ENCODE measurements at places on chromosomes 13 and 19.

GRCh38 chr13:94784066-94784465 lies 71.7 kb upstream of the SOX21 start:
- DNase-seq = no peak

- peak; percentile 68 for DNase-seq
Measured at GRCh38 chr13:71879129-71879535, 12.1 kb upstream of the DACH1 start.

GRCh38 chr19:3949997-3950859 lies 17.4 kb downstream of the NMRK2 start:
- DNase-seq = no peak

DNA sequence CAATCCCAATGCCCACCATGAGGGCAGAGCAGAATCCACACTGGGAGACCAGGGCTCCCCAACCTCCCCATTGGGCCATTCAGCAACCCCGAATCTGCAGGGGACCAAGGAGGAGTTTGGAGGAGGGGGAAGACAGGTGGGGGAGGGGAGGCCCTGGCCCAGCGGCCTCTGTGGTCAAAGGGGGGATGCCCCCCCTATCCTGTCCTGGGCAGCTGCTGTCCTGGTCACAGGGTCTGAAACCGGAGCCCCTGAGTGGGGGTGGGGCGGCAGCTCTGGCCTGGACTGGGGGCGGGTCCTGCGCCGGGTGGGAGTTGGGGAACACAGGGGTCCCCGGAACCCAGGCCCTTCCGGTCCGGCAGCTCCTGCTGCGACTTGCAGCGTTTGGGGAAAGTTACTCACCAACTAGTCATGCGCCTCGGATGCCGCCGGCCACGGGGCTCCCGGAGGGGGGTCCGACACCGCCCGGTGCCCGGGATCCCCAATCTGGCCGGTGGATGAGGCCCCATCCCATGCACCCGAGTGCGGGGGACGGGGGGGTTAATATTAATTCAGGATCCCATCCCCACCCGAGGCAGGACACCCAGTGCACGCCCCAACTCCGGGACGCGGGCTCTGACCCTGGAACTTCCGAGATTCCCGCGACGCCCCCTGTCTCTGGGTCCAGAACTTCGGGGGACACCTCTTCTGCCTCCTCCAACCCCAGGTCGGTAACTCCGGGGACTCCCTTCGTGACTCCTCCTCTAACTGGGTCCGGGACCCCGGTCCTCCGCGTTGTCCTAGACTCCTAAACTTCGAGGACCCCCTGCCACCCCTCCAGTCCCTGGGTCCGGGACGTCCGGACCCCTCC lies 872 bp downstream of the HOMER3 start:
- DNase-seq = peak; percentile 43

DNA sequence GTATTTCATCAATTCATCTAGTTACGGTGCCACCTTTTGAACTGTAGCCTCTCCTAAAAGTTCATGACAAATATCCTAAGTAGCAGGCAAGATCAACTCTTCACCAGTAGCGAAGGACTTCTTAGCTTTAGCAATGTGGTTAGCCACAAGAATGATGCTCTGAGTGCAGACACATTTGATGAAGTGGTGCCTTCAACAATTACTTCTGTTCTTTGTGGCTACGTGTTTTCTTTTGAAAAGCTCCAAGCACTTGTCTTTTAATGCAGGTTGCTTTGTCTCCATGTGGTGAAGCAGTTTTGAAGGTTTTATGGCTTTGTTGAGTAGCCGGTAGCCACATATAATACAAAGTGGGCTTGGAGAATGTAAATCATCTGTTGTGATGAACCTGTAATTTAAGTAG lies 194.7 kb downstream of the B3GLCT start:
- no peak for DNase-seq

DNA sequence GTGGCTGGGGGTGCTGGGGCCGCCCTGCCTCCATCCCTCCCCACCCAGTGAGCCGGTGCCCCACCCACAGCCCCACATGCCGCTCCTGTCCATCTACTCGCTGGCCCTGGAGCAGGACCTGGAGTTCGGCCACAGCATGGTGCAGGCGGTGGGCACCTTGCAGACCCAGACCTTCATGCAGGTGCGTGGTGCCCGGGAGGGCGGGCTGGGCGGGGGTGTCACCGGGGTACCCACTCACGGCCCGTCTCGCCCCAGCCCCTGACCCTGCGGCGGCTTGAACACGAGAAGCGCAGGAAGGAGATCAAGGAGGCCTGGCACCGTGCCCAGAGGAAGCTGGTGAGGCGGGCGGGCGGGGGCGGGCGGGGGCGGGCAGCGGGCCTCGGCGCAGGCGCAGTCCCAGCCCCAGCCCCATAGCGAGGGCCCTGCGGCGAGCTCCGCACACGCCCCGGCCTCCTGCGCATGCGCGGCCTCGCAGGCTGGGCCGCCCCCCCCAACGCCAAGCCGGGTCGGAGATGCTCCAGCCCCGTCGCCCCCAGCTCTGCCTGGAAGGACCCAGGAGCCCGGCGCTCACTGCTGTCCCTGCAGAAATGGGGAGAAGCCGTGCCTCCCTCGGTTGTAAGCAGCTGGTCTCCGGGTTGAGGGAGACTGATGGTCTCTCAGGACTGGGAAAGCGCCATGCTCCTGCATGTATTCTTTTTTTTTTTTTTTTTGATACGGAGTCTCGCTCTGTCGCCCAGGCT lies 7.7 kb downstream of the ARHGAP45 start:
- DNase-seq = no peak

DNA sequence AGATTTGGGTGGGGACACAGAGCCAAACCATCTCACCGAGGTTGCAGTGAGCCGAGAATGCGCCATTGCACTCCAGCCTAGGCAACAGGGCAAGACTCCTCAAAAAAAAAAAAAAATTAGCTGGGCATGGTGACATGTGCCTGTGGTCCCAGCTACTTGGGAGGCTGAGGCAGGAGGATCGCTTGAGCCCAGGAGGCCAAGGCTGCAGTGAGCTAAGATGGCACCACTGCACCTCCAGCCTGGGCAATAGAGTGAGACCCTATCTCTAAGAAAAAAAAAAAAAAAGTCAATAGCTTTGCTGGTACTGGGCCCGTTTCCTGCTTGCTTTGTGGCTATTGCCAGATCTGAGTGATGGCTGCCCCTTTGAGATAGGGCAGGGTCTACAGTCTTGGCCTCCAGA lies 13.1 kb downstream of the ACP7 start:
- DNase-seq = no peak

GRCh38 chr19:52673014-52673413 lies 34.9 kb upstream of the ZNF83 start:
- no peak for DNase-seq

- DNase-seq = no peak
Measured at GRCh38 chr19:15296353-15296752, 36.0 kb downstream of the BRD4 start.

GRCh38 chr13:53014495-53015443 lies 13.8 kb upstream of the OLFM4 start:
- DNase-seq = no peak

DNA sequence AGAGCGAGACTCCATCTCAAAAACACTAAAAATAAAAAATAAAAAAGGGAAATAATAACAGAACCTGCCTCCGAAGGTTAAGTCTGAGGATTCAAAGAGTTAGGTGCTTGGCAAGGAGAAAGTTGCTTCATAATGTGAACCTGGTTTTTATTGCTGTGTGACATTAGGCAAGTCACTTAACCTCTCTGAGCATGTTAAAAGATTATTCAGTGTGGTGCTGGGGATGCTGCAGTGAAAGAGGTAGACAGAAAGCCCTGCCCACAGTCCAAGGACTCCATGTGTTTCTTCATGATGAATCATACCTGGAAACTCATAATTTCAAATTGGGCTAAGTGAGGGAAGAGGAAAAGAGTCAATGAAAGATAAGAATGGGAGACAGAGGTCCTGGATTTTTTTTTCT lies 2.4 kb downstream of the IL27RA start:
- DNase-seq = no peak

DNA sequence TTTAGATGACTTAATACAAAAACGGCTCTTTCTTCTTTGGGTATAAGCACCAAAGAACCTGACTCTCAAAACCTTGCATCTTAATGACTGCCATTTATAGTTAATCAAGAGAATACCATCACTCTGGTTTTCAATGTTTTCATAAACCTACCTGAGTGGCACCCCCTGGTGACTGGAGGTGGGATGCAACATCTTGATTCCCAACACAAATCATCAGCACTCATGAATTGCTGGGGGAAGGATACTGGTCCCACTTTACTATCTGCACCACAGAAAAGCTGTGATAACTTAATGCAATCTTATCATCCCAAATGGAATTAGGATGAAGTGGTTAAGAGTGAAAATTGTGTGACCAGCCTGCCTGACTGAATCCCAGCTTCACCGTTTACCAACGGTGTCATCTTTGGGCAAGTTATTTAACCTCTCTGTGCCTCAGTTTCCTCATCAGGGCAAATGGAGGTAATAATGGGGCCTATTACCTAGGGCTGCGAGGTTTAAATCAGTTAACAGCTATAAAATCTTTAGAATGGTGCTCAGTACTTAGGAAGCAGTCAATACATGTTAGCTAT lies 366.4 kb downstream of the KLF12 start:
- DNase-seq = peak; percentile 30

DNA sequence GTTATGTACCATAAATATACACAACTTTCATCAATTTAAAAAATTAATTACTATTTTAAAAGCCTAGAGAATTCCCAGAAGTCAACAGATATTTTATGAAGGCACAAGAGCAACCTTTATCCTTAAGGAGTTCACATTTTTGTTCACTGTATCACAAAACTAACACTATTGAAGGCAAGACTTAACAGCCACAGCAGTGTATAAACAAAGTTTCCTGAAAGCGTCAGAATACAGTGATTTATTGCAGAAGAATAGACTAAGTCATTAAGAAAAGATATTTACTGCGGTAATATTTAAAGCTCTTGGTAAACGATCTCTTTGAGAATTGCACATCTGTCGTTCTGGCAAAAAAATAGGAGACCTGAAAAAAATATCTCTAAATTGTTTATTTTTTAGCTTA lies 419.3 kb upstream of the NBEA start:
- DNase-seq = no peak

DNA sequence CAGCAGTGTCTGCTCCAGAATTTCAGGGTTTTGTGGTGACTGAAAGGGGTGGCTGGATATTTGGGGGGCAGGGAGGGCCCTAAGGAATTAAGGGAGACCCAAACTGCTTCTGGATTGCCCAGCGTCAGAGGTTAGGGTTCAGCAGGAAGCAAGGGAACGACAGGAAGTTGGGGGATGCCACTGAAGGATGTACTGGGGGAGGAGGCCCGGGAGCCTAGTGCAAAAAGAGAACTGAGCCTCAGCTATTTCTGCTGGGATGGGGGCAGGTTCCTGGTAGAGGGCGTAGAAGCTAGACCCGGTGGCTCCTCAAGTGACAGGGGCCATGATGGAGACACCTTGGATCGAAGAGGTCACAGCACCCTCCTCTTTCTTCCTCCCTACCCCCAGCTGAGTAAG lies 1.1 kb downstream of the CYP2S1 start:
- DNase-seq = no peak

DNA sequence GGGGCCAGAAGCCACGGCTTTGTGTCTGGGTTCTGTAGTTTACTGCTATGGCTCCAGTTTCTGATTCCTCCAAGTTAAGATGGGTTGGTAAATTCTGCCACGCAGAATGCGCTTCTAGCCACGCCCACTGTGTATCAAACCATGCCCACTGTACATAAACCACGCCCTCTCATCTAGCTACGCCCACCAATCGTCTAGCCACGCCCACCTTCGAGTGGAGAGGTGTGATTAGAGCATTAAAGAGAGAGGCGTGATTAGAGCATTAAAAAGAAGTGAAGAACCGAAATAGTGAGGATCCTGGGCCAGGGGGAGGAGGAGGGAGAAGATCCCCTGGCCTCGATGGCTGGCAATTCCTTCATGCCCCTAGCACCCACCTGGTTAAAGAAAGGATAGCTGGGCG lies 43.7 kb upstream of the ADGRE5 start:
- DNase-seq = peak; percentile 78

DNA sequence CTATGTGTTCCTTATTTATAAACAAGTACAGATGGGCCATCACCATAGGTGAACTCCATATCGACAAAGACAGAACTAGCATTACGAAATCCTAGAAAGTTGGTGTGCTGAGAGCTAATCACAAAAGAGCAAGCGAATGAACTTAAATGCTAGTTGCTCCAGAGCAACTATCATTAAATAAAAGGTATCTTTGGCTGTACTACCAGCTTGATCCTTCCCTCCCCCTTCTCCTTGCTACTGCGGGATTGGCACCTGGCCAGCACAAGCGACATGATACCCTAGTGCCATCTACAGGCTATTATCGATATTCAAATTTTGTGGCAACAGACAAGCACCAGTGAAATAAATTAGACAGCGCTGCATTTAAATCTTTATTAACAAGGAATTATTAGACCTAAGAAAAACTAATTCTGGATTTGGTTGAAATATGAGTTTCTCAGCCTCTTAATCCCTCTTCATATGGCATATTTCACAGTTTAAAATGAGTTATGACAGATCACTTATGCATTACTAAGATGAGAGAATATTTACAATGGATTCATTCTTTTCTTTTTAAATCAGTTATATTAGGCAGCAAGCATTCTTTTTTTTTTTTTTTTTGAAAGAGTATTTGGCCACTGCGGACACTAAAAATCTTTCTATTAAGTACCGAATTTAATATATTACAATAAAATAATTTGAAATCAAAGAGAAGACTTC lies 5.8 kb downstream of the PCDH9 start:
- DNase-seq = peak; percentile 85

- DNase-seq = no peak
Measured at GRCh38 chr13:56773148-56773547, 367.6 kb upstream of the PRR20A start.

DNA sequence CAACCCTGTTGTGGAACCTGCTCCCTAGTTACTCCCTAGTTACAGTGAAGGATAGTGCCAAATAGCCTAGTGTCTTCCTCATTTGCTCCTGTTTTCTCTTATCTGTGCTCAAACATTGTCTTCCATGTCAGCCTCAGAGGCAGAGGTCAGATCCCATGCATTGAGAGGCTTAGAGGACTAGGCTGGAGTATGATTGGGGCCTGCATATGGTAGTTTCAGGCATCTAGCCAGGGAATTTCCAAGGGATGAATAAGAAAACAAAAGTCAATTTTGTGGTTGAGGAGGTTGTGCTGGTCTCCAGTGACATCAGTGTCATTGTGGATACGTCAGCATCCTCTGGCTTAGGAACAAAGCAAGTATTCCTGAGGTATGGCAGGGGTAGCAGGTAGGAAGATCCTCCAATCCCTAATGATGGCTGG lies 9.4 kb downstream of the ZNF546 start:
- no peak for DNase-seq

GRCh38 chr19:52115526-52116053 lies 20.0 kb upstream of the ZNF841 start:
- DNase-seq = no peak

GRCh38 chr19:20664901-20665781 lies 3.8 kb upstream of the ZNF626 start:
- no peak for DNase-seq

- DNase-seq = no peak
Measured at GRCh38 chr13:31110169-31110568, 51.5 kb downstream of the HSPH1 start.

- peak; percentile 38 for DNase-seq
Measured at GRCh38 chr13:22757530-22758120, 423.2 kb upstream of the SGCG start.

Measured in SK-MEL-5 (cell line).